ENCODE measurements at places on chromosomes 13 and 19.

- DNase-seq = no peak
These were observed 98.9 kb upstream of the SIAH3 start for GRCh38 chr13:45950386-45951000.

DNA sequence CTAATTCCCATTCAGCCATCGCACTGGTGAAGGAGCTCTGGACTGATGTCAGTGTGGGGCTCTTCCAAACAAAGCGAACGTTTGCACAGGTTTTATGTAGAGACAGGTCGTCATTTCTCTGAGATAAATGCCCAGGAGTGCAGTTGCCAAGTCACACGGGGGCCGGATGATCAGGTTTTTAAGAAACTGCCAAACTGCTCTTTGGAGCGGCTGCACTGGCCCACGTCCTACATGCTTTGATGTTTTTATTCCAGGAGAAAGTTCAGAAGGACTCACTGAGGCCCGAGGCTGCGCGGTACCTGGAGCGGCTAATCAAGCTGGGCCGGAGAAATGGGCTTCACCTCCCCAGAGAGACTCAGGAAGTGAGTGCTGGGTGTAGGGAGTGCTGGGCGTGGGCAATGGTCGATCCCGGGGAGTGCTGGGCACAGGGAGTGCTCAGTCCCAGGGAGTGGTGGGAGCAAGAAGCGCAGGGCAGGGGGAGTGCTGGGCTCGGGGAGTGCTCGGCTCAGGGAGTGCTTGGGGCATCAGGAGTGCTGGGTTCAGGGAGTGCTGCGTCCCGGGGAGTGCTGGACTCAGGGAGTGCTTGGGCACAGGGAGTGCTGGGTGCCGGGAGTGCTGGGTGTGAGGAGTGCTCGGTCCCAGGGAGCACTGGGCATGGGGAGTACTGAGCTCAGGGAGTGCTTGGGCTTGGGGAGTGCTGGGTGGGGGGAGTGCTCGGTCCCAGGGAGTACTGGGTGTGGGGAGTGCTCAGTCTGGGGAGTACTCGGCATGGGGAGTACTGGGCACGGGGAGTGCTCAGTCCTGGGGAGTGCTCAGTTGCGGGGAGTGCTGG is 10.7 kb downstream of the THOP1 start:
- no peak for DNase-seq

- no peak for DNase-seq
These were observed 16.5 kb upstream of the ZNF8 start for GRCh38 chr19:58261968-58262921.

DNA sequence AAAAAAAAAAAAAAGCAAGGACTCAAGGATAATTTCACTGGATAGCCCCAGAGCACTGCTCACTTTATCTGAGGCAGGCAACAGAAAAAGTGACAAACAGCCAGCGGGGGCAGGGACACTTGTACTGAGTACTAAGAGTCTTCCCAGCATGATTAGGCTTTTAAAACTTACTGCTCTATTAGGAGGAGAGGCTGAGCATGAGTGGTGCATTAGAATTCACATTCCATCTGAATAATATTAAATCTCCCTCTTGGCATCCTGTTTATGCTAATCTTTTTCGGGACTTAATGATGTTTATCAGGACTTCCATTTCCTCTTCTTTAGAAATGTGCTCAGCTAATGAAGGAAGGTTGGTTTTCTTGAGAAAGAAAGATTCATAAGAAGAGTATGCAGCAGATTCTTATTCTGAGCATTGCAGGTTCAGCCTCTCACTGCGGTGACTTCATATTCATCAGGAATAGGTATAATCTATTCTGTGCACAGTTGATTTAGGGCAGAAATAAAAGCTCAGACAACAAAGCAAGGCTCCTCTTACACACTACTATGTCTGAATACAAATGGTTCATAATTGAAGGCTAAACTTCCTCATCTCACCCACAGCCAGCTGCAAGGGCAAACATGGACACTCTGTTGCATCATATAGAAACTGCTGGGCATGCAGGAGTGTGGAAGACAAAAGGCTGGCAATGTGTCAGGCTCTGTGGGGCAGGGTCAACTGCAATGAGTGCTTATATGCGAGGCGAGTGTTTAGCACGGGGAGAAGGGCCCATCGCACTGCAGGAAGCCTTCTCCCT is 107.0 kb downstream of the KL start:
- no peak for DNase-seq

DNA sequence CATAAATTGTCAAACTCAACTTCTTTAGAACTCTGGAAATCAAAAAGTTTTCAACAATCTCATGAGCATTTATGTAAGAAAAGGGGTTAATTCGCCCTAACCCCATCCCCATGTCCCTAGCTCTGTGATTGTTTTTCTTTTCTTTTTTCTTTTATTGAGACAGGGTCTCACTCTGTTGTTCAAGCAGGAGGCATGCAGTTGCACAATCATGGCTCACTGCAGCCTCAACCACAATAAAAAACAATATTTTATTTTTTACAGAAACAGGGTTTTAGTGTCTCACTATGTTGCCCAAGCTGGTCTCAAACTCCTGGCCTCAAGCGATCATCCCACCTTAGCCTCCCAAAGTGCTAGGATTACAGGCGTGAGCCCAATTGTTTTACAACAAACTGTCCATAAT is 16.7 kb downstream of the VWA8 start:
- no peak for DNase-seq

- no peak for DNase-seq
These were observed 486.5 kb downstream of the COG6 start for GRCh38 chr13:40141859-40142555.

GRCh38 chr19:940591-941291 is 14.9 kb downstream of the ARID3A start:
- no peak for DNase-seq

- DNase-seq = peak; percentile 6
These were observed 91.7 kb downstream of the ATP8A2 start for GRCh38 chr13:25463496-25463895.

GRCh38 chr19:294341-294945 is 3.2 kb upstream of the PLPP2 start:
- DNase-seq = no peak

- no peak for DNase-seq
These were observed 2.8 kb downstream of the SERTAD1 start for GRCh38 chr19:40422748-40423566.

- no peak for DNase-seq
These were observed 2.2 kb upstream of the ARHGEF18 start for GRCh38 chr19:7346488-7346971.

DNA sequence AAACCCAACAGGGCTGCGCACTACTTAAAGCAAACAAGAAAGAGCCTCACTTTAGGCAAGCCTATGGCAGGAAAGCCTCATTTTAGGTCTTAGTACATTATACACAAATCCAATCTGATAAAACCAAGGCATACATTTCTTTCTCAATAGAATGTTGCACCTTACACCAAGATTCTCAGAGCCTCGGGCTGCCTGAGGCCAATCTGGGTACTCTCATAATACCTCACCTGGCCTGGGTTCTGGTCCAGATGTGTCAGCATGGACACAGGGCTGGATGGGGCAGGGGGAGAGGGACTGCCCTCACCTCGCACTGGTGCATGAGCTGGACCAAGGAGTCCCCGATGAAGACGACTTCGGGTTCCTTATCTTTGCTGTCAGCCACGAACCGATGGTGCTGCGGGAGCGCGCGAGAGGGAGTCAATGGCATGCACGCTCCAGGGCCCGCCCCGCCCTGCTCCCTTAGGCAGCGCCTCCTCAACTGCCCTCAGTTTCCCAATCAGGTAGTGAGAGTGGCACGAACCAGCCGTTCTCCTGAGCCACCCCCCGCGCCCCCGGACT is at the start of gene PRR19:
Gene PRR19, plus strand, starts transcription at position 487 of the 558 bp plus-strand sequence. CDS start 7,453 bp downstream, outside the sequence.
- DNase-seq = no peak

DNA sequence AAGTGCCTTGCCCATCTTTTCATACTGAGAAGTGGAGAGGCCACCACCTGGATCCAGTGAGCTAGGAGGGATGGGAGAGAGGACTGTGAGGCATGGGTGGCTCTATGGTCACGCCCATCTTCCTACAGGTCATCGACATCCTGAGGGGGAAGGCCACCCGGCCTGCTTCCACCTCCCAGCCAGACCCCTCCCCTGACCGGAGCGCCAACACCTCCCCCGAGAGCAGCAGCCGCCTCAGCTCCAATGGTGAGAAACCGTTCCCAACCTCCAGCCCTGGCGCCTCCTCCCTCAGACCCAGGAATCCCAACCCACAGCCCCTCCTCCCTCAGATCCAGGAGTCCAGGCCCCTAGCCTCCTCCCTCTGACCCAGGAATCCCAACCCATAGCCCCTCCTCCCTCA is 10.1 kb downstream of the BCL3 start:
- no peak for DNase-seq

GRCh38 chr19:47330466-47330869 is 1.5 kb upstream of the C5AR2 start:
- no peak for DNase-seq

DNA sequence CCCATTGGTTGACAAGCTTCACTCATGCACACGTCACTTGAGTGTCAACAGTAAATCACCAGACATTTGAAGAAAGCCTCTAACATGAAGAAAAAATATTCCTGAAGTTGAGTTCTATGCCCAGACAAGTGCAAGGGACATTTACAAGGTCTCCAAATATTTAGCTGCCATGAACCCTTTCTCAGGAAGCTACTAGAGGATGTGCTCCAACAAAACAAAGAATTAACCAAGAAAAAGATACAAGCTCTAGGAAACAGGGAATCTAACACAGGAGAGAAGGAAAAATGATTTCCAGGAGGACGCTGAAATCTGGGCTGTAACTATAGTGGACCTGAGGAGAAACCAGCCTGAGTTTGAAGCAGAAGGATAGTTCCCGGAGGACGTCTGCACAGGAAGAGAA is 45.7 kb upstream of the KATNAL1 start:
- DNase-seq = no peak

DNA sequence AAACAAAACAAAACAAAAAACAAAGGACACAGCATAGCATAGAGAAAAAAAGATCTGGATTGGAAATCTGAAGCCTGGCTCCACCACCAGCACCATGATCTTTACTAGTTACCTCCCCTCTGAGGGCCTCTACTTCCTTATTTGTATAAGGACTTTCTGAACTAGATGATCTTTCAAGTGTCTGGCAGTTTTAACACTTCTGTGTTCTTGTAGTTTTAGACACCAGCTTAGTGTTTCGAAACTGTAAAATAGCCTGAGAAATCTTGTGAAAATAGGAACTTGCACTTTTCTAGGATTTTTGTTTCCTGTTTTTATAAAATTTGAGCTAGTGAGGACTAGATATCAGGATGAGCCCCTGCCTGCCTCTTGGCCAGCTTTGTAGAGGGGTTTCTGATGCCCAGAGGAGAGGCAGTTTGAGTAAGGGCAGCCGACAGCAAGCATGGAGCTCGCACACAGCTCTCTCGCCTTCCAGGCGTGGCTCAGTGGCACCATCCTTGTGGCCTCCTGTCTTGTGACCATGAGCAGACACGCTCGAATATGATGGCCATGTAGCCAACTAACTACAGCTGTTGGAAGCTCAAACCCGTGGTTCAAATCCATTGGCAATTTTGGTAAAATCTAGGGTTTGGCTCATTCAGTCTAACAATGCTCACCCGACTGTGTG is 319.0 kb downstream of the KCNRG start:
- DNase-seq = no peak

GRCh38 chr19:31389874-31390273 is 40.6 kb upstream of the TSHZ3 start:
- DNase-seq = no peak

DNA sequence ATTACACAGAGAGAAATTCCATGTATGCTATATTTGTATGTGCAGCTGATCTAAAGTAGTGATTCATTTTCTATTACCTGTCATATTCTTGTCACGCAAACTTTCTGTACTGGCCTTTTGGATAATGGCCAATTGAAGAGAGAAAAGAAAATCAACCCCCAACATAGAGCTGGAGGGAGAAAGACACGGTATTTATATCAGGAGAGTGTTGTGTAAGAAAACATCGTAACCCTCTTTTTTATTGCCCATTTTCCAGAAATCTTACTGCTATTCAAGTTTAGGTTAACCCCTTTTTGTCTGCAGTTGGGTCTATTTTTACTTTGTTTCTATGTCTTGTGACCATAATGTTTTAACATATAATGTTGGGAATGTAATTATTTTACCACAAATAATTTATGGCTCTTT is 27.9 kb downstream of the DGKH start:
- no peak for DNase-seq

GRCh38 chr13:30829145-30829832 is 76.8 kb upstream of the MEDAG start:
- peak; percentile 46 for DNase-seq

DNA sequence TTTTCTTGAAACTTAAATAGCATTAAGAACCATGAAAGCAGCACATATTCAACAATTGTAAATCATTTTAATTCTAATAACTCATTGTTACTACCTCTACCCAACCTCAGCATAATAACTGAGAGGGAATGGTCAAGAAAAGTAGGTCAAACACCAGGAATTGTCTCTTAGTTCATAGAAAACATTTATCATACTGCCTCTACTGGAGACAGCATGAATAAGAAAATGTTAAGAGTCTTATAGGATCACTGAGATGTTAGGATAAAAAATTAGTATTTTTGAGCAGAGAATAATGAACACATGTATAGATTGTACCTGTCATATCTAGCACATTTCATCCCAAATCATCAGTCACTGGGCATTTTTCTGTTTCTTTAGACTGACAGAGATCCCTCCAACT is 515.3 kb downstream of the PCDH9 start:
- DNase-seq = no peak

GRCh38 chr13:51063909-51064308 is 47.2 kb downstream of the C13orf42 start:
- no peak for DNase-seq

DNA sequence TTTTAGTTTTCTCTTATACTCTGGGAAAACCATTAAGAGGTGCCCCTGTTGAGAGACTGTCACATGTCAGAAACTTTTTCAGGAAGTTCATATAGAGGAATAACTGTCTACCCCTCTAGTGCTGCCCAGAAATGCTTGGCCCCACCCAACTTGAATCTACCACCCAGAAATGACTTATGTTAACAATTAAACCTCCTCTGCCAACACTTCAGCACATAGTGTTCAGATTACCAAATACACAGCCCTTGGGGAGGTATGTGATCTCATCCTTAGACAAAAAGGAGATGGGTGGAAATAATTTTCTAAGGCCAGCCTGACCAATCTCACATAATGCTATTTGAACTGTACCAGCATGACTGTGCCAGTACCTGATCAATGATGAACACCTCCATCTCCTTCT is 35.6 kb downstream of the CCDC169 start:
- DNase-seq = no peak

GRCh38 chr19:7658219-7658686 is 10.6 kb upstream of the RETN start:
- DNase-seq = no peak

DNA sequence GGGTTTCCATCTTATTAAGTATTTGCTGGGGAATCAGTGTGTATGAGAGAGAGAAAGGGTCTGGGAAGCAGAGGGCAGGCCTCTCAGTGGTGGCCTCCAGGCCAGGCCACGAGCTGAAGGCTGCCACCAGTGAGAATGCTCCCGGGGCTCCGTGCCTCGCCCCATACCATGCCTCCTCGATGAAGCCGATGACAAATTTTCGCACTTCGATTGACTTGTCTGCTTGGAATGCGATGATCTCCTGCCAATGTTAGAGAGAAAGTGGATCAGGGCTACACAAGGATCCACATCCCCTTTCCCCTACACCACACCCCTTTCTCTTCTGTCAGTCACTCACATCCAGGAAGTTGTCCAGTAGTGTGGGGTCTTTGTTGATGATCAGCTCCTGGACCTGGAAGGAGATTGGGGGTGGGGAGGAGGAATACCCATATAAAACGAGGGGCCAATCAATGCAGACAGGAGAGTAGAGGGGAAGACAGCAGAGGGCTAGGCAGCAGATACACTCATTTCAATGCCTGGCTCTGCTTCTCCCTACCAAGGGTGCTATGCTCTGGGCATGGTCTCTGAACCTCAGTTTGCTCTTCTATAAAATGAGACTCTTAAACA is 10.7 kb downstream of the SYMPK start:
- no peak for DNase-seq

- DNase-seq = no peak
These were observed 81.2 kb downstream of the TRPC4 start for GRCh38 chr13:37788346-37788745.

Data from HTR-8/SVneo (cell line).